Glutamatergic neuron (in vitro differentiated cells): ENCODE measurements at places on chromosomes 3 and 15. TPM values are rescaled to one million over a fixed set of nuclear protein-coding genes. Genes with fewer than 3 reads are reported as not detected.

GRCh38 chr3:149555927-149556326 lies 81.4 kb downstream of the TM4SF4 start:
- DNase-seq: peak; percentile 46

SMAD6 gene
- 0.83 TPM for total RNA-seq

DNA sequence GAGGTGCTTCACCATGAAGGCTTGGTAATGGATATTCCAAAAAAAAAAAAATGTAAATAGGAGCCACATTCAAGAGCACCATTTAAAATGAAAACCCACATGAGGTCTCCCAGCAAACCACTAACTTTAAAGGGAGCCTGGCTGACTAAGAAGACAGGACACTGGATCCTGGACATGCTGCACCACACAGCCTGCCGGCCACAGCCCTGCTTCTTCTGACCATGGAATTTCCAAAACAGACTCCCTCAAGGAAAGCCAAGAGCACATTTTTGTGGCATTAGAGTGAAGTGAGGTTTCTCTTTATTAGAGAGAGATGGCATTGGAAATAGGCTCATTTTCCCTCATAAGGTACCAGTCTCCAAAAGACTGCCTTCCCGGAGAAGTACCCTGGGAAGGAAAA lies 113.9 kb downstream of the RORA start:
- DNase-seq: no peak

- DNase-seq: no peak
Measured at GRCh38 chr15:70863450-70864218, 9.7 kb upstream of the LARP6 start.

DNA sequence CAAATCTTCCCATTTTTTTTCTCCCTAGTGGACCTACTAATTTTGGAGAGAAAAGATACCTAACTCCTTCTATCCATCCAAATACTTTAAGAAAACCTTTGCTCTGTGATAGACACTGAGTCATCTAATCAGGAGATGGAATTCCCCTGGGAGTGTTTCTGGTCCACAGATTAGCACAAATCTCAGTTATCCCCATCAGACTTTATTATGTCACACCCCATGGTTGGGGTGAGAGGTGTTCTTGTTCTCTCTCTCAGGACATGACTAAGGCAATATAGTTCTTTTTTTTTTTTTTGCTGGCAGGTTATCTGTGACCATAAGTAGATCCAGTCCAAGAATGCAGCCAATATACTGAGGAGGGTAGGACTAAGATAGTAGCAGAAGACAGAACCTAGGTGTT lies 15.8 kb downstream of the SLC9A9 start:
- no peak for DNase-seq

SOX2 gene
- total RNA-seq: 23.5 TPM

GRCh38 chr3:15108082-15108545 lies 9.2 kb upstream of the RBSN start:
- DNase-seq: peak; percentile 81

MESP2 gene
- total RNA-seq: not detected

DNA sequence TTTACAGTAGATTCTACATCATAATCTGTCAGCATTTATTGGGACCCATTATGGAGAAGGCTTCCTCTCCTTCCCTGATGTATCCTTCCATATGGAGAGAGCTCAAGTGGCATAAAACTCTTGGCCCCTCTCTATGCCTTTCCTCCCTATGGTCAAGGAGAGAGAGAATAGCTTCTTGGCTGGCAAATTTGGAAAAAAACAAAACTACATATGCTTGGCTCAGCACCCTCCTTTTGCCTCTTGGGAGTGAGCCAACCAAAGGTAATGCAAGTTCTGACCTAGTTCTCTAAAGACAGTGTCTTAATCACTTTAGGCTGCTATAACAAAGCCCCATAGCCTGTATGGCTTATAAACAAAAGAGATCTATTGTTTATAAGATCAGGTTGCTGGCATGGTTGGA lies 37.5 kb downstream of the C3orf70 start:
- DNase-seq: no peak

- no peak for DNase-seq
Measured at GRCh38 chr15:65963911-65964482, 94.7 kb downstream of the RAB11A start.

CCDC9B gene
- total RNA-seq: 0.49 TPM

DNA sequence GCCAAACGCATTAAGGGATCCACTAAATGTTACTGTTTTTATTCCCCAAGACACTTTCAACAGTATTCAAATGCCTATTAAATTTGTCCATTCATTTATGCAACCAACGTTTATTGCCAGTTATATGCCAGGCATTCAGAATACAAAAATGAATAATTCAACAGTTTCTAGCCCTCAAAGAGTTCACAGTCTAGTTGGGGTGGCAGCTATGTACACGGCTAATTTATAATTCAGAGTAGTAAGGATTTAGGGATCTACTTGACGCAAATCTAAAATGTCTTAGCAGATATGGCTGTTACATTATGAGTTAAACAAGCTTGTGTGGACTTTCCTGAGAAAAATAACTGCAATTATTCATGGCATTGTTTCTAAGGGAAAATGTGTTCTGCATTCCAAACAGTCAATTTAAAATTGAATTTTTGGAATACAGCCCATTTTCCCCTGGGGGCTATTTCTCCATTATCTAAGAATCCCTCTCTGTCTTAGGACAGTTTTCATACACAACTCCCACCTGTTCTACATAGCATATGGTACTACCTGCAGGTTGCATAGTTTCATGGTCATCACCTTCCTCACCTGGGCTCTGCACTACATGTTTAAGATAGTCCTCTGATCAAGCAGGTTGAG lies 11.5 kb upstream of the MSL2 start:
- no peak for DNase-seq
